ENCODE measurements at places on chromosomes 5 and 9. TPM values are rescaled to one million over a fixed set of nuclear protein-coding genes. Genes with fewer than 3 reads are reported as not detected.

Gene STC2
- 0.80 TPM for total RNA-seq

Gene LCN15
- 0.05 TPM for total RNA-seq

Gene PIP5K1B
- total RNA-seq, result 0.94 TPM

Gene PCDHB13
- total RNA-seq, result 0.14 TPM

Gene LMBRD2
- 12.4 TPM for total RNA-seq

Gene SPATA31C1
- not detected for total RNA-seq

Gene DRD1
- total RNA-seq, result 0.80 TPM
